ENCODE measurements at places on chromosomes 11 and 22.
A peak's percentile ranks its signal among the peaks of the same experiment; 100 is the strongest.

DNA sequence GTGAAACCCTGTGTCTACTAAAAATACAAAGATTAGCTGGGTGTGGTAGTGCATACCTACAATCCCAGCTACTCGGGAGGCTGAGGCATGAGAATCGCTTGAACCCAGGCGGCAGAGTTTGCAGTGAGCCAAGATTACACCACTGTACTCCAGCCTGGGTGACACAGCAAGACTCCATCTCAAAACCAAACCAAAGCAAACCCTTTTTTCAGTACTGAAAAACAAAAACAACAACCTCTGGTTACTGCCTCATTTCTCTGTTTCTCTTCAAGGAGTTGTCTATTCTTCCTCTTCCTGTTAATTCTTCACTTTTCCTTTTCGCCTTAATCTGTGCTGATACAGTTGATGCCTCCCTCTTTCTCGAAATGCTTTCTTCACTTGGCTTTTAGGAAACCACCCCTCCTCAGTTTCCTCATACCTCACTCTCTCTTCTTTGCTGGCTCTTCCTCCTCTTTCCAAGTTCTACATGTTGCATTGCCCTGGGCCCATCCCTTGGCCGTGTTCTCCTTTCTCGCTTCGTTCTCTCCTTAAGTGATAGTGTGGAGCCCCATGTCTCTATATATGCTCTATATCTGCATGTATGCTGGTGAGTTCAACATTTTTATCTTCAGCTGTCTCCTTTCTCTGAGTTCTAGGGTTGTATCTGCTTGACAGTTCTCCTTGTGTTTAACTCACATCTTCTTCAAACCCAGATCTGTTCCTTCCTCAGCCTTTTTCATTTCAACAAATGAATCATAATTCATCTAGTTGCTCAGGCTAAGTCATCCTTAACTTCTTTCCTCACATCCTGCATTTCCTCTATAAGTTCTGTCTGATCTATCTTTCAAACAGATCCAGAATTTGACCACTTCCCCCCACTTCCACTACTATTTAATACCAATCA, 37.1 kb downstream of the NUCB2 start:
- H3K27me3 ChIP-seq = no peaks in the 10 kb centered on the region
- no peak for DNase-seq
- no peak overlapping the region for H3K27ac ChIP-seq
- H3K4me3 ChIP-seq = no peak overlapping the region

GRCh38 chr22:21876486-21877176, 9.2 kb upstream of the MAPK1 start:
- peaks cover 18% of the 10 kb centered on the region for H3K27me3 ChIP-seq
- no peaks in the 10 kb centered on the region for H3K36me3 ChIP-seq
- DNase-seq = no peak
- H3K4me3 ChIP-seq = no peak overlapping the region
- H3K4me1 ChIP-seq = peaks cover 15% of the 10 kb centered on the region

GRCh38 chr11:64443001-64443400, 84.0 kb downstream of the RPS6KA4 start:
- DNase-seq = no peak
- H3K27me3 ChIP-seq = peaks cover 19% of the 10 kb centered on the region
- no peak overlapping the region for H3K4me3 ChIP-seq
- no peak overlapping the region for H3K27ac ChIP-seq

DNA sequence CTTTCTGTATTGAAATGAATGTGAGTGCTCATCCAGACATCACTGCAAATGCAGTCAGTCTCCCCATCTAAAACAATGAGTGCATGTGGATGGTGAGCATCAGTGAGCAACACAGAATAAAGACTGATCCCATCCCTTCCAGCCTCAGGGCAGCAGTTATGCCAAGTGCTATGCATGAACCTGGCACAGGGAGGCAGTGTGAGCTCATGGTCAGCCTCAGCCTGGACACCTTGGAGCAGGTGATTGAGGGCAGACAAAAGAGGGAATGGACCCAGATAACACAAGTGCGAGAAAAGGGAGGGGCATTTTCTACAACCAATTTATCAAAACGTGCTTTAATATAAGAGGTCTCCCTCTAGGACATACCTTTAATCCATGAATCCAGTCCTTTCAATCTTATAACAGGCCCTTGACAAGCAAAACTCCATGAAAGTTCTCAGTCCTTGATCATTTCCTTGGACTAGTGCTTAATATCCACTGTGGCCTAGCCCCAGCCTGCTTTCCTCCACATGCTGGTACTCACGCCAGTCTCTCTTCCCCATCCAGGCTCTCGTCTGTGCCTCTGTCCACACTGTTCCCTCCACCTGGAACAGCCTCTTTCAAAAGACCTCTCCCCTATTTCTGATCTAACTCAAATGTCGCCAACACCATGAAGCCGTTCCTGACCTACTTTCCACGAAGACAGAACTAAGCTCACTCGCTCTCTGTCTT, 50.5 kb upstream of the LRRC55 start:
- H3K27ac ChIP-seq = no peak overlapping the region
- H3K4me1 ChIP-seq = no peaks in the 10 kb centered on the region
- H3K27me3 ChIP-seq = peaks cover 5% of the 10 kb centered on the region

GRCh38 chr22:16917144-16918003, 90.6 kb downstream of the GAB4 start:
- peaks cover 8% of the 10 kb centered on the region for H3K4me1 ChIP-seq
- DNase-seq = peak; percentile 13
- peaks cover 12% of the 10 kb centered on the region for H3K27me3 ChIP-seq
- H3K4me3 ChIP-seq = no peak overlapping the region
- H3K27ac ChIP-seq = no peak overlapping the region

DNA sequence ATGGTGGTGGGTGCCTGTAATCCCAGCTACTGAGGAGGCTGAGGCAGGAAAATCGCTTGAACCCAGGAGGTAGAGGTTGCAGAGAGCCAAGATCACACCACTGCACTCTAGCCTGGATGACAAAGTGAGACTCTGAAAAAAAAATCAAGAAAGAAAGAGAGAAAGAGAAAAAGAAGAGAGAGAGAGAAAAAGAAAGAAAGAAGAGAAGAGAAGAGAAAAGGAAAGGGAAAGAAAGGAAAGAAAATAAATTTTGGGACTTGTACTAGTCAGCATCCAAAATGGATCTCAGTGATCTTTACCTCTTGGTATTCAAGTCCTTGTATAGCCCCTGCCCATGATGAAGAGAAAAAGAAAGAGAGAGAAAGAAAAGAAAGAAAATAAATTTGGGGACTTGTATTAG, 22.2 kb upstream of the PICALM start:
- no peak for DNase-seq
- no peaks in the 10 kb centered on the region for H3K36me3 ChIP-seq
- H3K27me3 ChIP-seq = no peaks in the 10 kb centered on the region
- H3K4me1 ChIP-seq = peaks cover 5% of the 10 kb centered on the region

DNA sequence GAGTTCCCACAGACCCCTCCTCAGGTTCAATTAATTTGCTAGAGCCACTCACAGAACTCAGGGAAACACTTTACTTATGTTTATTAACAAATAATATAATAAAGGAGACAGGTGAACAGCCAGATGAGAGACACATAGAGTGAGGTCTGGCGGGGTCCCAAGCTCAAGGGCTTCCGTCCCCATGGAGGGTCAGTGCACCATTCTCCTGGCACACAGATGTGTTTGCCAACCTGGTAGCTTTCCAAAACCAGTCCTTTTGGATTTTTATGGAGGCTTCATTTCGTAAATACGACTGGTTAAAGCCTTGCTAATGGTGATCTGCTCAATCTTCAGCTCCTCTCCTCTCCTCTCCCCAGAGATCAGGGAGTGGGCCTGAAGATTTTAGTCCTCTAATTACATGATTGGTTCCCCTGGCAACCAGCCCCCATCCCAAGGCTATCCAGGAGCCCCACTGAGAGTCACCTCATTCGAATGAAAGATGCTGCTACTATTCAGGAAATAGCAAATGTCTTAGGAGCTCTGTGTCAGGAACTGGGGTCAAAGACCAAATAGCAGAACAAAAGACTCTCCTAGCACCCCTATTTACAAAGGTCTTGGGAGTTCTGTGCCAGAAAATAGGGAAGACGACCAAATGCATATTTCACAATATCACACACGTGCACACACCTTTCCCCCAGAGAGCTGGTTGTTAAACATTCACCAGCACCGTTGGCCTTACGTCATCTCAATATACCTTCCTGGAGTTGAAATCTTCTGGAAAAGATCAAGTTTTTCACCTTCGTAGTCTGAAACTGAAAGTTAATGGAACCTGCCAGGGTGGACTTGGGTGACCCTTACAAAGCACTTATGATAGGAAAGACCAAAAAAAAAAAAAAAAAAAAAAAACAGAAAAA, 23.8 kb upstream of the CAPRIN1 start:
- H3K4me3 ChIP-seq = no peak overlapping the region
- H3K27ac ChIP-seq = no peak overlapping the region
- H3K27me3 ChIP-seq = peaks cover 6% of the 10 kb centered on the region
- no peaks in the 10 kb centered on the region for H3K36me3 ChIP-seq
- no peak for DNase-seq

DNA sequence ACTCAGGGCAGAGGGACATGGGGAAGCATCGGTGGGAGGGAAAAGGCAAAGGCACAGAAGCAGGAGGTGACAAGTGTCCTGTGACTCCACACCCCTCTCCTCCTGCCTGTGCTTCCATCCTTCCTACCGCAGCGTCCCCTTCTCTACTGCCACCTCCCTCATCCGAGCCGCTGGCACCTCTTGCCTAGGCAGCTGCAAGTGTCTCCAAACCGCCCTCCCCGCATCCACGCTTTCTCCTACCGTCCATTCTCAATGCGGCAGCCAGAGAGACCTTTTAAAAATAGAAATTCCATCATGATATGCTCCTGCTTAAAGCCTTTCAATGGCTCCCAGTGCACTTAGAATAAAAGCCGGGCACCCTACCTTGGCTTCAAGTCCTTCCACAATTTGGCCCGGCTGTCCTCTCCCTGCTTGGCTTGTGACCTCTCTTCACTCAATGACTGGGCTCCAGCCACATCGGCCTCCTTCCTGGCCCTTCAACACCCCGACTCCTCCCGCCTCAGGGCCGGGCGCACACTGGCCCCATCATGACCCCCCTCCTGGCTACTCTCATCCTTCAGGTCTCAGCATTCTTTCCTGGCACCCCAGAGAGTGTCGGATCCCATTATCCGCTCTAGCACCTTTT, 16.5 kb downstream of the LRRC10B start:
- H3K4me3 ChIP-seq = no peak overlapping the region
- H3K27ac ChIP-seq = no peak overlapping the region
- no peaks in the 10 kb centered on the region for H3K4me1 ChIP-seq
- H3K36me3 ChIP-seq = no peaks in the 10 kb centered on the region

DNA sequence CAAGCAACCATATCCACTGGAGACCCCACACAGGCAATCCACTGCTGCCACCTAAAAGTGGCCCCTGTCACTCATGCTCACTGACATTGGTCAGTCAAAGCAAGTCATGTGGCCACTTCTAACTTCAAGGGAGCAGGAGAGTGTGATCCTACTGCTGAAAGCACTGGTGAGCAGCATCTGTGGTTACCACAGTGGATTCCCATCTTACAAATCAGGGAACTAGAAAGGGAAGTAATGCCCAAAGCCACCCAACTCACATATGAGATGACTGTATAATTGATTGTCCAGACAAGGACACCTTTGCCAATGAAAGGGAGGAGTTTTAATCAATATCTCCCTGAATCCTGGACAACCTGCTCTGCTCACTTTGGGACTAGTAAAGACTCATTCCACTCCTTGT, 17.7 kb downstream of the RCN1 start:
- H3K4me3 ChIP-seq = no peak overlapping the region
- no peak for DNase-seq
- H3K4me1 ChIP-seq = peaks cover 7% of the 10 kb centered on the region

DNA sequence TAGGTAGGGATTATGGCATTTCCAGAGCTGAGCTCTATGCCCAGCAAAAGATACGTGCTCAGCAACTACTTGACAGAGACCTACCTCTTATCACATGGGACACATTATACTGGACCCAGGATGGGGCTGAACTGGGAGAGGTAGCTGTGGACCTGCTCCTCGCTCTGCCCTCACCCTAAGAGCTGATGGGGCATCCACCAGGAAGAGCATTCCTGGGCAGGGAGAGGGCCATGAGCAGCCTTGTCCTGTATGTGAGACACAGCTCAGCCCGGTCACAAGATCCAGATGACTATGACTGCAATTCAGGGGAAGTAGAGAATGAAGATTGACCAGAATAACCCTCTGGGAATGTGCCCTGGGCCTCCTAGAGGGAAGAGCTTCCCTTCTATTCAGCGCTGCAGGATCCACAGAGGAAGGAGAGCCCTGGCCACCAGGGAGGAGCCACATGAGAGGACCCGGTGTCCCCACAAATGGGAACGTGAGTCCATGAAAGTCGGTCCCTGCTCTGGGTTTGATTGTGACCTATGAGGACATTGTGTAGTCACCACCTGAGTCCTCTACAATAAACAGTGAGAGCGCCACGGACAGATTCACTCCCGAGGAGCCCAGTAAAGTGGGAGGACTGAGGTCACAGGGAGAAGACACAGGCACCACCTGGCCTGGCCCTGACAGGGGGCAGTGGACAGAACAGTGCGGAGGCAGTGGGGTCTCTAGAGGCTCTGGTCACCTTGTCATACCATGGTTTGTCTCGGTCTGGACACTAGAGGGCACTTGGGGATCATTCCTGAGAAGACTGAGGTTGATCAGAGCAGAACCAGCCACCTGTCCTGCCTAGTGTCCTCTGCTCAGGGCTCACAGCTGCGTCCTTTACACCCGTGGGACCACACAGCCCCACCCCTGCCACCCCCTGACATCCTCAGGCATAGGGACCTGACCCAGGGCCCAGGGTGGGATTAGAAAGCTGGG, 99.5 kb downstream of the ZNF280B start:
- no peaks in the 10 kb centered on the region for H3K4me1 ChIP-seq
- no peak overlapping the region for H3K4me3 ChIP-seq
- H3K36me3 ChIP-seq = no peaks in the 10 kb centered on the region
- H3K27me3 ChIP-seq = peaks cover 35% of the 10 kb centered on the region
- no peak for DNase-seq
- no peak overlapping the region for H3K27ac ChIP-seq

GRCh38 chr22:11066458-11067285, 4461.3 kb upstream of the OR11H1 start:
- H3K27me3 ChIP-seq = no peaks in the 10 kb centered on the region
- no peak for DNase-seq
- no peak overlapping the region for H3K4me3 ChIP-seq
- peaks cover 3% of the 10 kb centered on the region for H3K36me3 ChIP-seq
- H3K4me1 ChIP-seq = no peaks in the 10 kb centered on the region
- no peak overlapping the region for H3K27ac ChIP-seq

DNA sequence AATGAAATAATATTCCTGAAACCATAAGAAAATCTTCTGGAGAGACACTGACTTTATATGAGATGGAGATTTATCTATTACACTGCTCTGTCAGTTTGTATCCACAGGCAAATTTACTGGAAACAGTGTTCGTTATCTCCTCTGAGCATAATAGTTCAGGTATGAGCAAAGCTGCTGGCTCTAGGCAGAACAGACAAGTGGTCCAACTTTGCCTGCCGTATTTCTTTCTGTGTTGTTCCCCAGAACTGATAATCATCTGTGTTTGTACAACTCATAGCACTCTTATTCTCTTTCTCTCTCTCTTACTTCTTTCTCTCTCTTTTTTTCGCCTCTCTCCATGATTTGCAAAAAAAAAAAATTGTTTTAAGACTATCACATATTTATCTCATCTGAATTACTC, 623.8 kb upstream of the CHORDC1 start:
- no peaks in the 10 kb centered on the region for H3K27me3 ChIP-seq
- H3K36me3 ChIP-seq = no peaks in the 10 kb centered on the region
- no peaks in the 10 kb centered on the region for H3K4me1 ChIP-seq
- H3K4me3 ChIP-seq = no peak overlapping the region

- H3K27me3 ChIP-seq = peaks cover 10% of the 10 kb centered on the region
- no peaks in the 10 kb centered on the region for H3K4me1 ChIP-seq
- DNase-seq = no peak
- H3K27ac ChIP-seq = no peak overlapping the region
- no peaks in the 10 kb centered on the region for H3K36me3 ChIP-seq
These were observed 26.0 kb downstream of the POU2AF3 start for GRCh38 chr11:111324277-111324720.
